ENCODE measurements at places on chromosomes 4 and X.

GRCh38 chrX:16914058-16914457, 32.4 kb upstream of the REPS2 start:
- no peak for DNase-seq

- DNase-seq, result no peak
These were observed 68.2 kb downstream of the DMP1 start for GRCh38 chr4:87718217-87718835.

DNA sequence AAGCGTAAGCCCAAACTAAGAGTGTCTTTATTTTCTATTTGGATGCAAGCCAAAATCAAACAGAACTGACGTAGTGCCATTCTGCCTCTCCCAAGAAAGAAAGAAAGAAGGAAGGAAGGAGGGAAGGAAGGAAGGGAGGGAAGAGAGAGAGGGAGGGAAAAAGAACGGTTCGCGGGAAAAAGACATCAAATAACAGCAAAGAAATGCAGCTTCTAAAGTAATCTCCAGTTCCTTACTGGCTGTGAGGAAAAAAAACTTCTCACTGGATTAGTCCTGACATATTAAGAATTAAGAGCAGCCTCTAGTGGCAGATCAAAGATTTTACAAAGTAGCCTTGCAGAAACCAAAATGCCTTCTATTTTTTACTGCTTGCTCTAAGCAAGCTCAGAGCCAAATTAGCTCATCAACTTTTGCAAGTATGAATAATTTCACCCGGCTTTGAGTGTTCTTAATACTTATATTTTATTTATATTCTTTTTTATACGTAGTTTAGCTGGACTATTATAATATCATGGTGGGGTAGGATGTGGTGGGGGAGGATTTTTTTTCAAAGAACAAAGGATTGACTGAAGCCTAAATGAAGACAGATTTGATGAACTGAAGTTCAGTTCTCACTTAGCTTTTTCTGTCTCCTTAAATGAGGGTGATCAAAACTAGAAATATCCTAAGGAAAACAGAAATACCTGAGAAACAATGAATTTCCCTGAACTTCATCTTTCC, 36.6 kb downstream of the PITX2 start:
- peak; percentile 77 for DNase-seq

DNA sequence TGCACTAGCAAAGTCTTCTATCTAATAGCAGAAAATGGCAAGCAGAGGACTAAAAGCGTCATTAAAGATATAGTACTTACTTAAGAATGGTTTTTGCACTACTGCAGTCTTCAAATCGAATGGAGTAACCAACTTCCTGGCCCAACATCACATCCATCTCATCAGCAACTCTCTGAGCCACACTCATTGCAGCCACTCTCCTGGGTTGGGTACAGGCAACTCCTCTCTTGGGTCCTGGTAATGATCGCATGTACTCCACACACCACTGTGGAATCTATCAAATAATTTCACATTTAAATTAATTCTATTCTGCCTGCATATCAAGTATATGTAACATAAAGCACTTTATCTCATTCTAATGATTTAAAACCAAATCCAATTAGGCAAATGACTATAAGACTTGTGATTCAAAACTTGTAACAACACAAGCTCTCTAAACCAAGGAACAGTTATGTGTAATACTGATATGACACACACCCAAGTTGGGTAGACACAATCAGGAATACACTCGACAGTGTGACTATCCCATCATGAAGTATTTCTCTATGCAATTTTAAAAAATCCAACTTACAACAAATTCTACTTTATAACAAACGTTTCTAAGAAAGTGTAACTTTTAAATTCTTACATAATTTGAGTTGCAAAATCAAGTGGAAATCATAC, 13.6 kb downstream of the DHX15 start:
- no peak for DNase-seq

DNA sequence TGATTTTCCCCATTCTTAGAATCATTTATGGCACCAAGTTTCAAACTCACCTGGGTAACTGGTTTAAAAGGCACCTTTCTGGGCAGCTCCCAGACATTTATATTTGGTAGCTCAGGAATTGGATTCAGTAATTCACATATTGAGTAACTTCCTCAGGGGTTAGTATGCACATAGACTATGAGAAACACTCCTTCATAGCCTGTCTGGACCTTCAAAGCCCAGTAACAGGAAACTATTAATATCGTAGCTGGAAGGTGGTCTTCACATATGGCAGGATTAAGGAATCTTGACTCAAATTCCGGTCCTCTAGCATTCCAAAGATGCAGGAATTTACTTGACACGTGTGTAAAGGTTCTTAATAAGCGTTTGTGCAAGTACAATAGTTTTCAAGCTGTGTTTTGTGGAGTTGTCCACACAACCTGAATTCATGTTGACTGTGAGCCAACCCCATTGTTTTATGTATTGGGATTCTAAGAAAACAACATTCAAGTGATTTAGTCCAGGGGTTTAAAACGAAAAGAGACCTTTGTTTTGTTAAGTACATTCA, 78.4 kb downstream of the PLS3 start:
- DNase-seq, result no peak

DNA sequence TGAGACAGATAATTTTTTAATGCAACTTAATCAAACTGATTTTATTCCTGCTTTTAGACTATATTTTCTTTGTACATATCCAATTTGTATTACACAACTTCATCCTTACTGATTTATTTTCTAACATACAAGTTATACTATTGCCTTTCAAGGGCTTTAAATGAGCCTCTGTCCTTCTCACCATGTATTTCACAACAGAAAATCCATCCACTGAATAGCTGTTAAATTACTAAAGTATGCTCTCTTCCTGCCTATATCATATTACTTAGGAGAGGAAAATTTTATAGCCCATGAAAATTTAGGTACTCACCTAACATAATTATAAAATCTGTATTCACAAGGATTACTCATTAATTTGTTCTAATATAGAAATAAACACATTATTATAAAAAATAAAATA, 528.6 kb downstream of the ANKRD50 start:
- no peak for DNase-seq

- peak; percentile 92 for DNase-seq
These were observed 10.0 kb upstream of the AFF1 start for GRCh38 chr4:86924811-86925210.

GRCh38 chrX:38055170-38055847, 49.0 kb downstream of the SYTL5 start:
- peak; percentile 91 for DNase-seq

DNA sequence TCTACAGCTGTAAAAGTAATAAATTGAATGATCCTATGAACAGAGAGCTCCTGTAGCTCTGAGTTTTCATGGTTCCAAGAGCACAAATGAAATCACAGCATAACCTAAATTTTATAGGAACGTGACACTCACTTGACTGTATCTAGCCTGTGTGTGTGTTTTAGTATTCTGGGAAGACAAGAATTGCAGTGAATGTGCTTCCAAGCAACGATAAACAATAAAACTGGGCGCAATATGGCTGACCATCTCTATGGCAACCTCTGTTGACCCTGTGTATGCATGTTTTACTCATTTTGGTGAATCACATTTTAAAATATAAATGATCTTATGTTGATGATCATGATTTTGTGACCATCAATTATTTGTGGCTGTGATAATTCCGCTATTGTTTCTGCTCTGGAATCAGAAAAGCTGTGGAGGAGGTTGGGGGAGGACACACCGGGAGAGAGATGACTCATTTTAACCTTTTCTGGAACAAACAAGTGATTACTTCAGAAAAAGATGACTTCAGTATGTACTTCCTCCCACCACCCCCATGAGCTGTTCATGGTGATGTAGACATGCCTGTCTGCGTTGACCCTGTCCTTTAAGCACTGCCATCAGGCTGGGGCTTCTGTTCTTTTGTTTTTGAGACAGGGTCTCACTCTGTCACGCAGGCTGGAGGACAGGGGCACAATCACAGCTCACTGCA, 31.8 kb downstream of the USP11 start:
- no peak for DNase-seq

- DNase-seq, result peak; percentile 32
These were observed 37.9 kb downstream of the SGMS2 start for GRCh38 chr4:107862658-107863057.

- no peak for DNase-seq
These were observed 97.3 kb downstream of the NR3C2 start for GRCh38 chr4:148344941-148345340.

- DNase-seq, result peak; percentile 43
These were observed 87.5 kb downstream of the GLRA2 start for GRCh38 chrX:14616836-14617235.

GRCh38 chr4:47646372-47646771, 161.3 kb downstream of the ATP10D start:
- no peak for DNase-seq

Measured in fibroblast of the aortic adventitia (primary cell).